ENCODE measurements at places on chromosomes 5 and 9.

GRCh38 chr5:32638309-32638708, 53.0 kb downstream of the SUB1 start:
- DNase-seq = no peak

GRCh38 chr5:1543398-1544293, 19.9 kb upstream of the LPCAT1 start:
- DNase-seq = no peak

GRCh38 chr5:38134810-38135209, 123.5 kb upstream of the EGFLAM start:
- no peak for DNase-seq

- no peak for DNase-seq
Measured at GRCh38 chr5:39502704-39503103, 77.9 kb upstream of the DAB2 start.

GRCh38 chr5:143968071-143968878, 156.3 kb downstream of the HMHB1 start:
- DNase-seq = peak; percentile 14

GRCh38 chr5:168137265-168137664, 154.2 kb upstream of the WWC1 start:
- no peak for DNase-seq

GRCh38 chr9:81814794-81815464, 113.3 kb upstream of the SPATA31D4 start:
- no peak for DNase-seq

- DNase-seq = no peak
Measured at GRCh38 chr5:20694121-20694520, 706.1 kb upstream of the CDH18 start.

DNA sequence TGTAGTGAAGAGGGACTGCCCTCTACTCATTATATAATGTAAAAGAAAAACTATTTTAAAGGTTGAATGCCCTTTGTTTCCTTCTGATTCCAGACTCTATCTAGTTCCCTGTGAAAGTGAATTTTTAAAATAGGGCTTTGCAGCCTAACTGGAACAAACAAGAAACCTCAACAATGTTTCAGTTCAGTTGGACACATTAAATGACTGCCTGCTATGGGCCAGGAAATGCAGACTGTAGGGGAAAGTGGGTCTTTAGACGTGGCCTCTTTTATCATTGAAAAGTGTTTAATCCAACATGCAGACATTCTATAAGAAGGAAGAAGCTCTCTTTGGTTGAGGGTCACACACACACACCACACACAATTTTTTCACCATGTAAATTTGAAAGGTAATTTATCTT, 289.1 kb downstream of the ICE1 start:
- no peak for DNase-seq

- DNase-seq = no peak
Measured at GRCh38 chr5:141479776-141480175, 4.0 kb downstream of the PCDHGC3 start.

DNA sequence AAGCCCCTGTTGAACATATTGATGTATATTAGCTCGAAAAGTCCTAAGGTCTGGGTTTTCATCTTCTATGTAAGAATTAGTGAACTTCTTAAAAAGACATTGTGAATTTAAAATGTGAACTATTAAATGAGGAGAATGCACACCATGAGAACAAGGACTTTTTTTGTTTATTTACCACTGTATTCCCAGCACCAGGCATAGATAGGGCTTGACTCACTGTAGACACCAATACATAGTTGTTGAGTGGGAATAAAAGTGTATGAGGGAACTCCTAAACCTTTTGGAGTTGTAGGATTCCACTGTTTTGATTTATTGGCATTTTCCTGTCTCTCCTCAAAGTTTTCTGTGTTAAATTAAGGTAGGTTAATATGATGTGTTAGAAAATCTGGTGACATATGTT, 40.3 kb downstream of the NNT start:
- DNase-seq = no peak

DNA sequence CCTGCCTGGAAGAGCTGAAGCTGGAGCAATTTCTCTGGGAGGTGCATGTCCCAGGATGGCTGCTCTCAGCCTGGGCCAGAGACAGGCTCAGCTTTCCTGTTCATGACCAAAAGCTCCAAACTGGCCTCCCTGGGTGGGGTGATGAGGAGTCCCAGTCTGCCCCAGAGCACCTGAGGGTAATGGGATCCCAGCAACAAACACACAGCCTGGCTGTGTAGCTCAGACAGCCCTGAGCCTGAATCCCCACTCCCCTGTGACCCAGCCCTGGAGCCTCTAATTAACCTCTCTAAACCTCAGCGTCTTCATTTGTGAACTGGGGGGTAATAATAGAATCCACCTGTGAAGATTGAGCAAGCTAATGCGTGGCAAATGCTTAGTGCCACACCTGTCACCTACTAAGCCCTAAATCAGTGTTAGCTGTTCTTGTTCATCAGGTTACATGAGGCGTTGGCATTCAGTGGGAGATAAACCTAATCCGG, 67.5 kb downstream of the HSPA4 start:
- no peak for DNase-seq

DNA sequence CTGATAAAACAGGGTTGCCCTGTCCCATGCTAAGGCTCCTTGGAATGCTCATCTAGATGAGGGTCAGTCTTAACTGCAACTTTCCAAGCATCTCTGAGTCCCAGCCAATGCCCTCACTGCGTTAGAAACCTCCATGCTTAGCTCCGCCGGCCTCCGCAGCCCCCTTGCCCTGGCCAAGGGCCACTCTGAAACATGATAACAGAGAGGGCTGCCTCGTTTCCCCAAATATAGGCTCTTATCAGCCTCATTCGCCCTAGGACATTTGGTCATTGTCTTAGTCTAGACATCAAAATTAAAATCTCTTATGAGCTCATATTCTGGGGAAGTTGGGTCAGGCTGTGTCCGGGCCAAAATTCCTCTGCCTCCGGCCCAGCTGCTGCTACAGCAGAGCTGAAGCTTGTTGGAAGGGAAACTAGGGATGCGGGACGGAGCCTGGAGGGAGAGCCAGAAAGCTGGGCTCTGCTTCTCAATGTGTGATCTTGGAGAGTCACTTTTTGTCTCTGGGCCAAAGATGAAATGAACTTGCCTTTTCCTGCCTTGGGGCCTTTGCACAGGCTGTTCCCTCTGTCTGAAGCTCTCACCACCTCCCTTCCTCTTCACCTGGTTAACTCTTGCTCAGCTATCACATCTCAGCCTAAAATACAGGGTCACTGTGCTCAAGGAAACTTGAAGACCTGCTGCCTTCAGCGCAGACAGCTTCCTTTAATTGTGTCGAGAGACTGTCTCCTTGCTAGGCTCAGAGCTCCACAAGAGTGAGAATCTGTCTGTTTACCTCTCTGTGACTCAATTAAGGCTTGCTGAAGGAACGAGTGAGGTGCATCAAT, 191.3 kb downstream of the RGS3 start:
- no peak for DNase-seq

DNA sequence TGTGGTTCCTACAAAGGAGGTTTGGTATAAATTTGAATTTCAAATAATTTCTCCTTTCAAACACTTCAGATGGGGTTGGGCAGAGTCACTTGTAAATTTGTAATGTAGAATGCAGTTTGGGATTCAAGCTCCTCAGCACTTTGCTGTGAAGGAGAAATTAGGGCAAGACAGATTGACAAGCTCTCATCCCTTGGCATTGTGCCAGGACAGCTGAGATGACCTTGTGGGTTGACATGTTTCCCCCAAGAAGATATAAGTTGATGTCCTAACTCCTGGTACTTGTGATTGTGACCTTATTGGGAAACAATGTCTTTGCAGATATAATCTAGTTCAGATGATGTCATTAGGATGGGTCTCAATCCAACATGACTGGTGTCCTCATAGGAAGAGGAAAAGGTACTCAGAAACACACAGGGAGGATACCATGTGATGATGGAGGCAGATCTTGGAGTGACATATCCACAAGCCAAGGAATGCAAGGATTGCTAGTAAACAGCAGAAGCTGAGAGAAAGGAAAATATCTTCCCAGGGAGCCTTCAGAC, 408.3 kb downstream of the MED10 start:
- DNase-seq = no peak

- no peak for DNase-seq
Measured at GRCh38 chr5:127840198-127840524, 137.0 kb downstream of the CCDC192 start.

DNA sequence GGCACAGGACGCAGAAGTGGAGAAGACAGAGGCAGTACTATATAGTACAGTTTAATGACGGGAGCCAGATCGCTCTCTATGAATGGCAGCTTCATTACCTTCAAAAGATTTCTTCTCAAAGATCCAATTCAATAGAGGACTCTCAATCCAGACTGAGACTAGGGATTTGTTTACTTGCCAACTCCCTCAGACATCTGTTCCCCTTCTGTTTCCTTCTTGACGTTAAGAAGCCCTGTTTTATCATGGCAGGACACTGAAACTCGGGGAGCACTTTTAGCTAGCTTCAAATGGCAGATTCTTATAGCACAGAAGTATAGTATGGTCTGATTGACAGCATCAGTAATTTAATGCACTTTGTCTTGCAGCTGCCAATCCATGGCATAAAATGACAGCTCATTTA, 747.3 kb upstream of the C9orf72 start:
- no peak for DNase-seq
